ENCODE measurements at places on chromosomes 1 and 21. TPM values are rescaled to one million over a fixed set of nuclear protein-coding genes. Genes with fewer than 3 reads are reported as not detected.

SPRR4 gene
- total RNA-seq: not detected

TRIM17 gene
- not detected for total RNA-seq

OR2T29 gene
- total RNA-seq: not detected

PTPRF gene
- 345 TPM for total RNA-seq

DAB1 gene
- total RNA-seq: not detected

SELL gene
- total RNA-seq: 0.05 TPM

DHX9 gene
- total RNA-seq: 107 TPM

TMPRSS3 gene
- not detected for total RNA-seq

MX2 gene
- 12.4 TPM for total RNA-seq

FNDC7 gene
- total RNA-seq: not detected

KRTAP11-1 gene
- not detected for total RNA-seq

HMCN1 gene
- total RNA-seq: 9.2 TPM

All from glomerular endothelial cell (primary cell).